ENCODE measurements at places on chromosomes 11 and 22.

DNA sequence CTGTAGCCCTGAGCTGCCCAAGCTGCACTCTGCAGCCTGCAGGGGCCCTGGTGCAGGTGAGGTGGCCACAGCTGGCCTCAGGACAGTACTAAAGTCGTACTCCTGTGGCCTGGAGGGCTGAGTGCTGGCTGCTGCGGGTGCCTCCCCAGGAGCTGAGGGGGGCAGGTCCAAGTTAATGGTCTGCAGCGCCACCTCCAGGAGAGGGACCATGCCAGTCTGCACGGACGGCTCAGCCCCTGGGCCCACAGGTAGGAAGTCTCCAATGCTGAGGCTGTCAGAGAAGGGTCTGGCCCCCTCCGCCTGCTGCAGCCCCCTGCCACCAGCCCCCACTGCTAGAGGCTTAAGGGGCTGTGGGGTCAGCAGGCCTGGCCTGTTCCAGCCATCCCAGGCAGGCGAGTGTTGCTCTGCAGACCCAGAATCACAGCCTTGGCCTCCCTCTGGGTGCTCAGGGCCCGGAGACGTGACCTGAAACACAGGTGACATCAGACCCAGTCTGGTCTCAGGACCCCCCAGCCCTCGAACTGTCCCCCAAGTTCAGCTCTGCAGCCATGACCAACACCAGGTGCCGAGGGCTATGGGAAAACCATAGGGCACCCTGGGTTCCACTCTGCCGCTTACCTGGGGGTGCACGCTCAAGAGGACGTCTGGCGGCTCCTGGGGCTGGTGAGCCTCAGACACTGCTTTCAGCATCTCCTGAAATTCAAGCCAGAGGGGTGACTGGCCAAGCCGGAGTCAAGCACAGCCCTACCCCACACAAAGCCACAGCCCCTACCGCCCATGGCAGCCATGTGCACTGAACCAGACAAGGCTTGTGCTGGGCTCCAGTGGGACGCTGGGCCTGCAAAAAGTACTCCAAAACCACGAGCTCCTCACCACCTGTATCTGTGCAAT is 20.8 kb downstream of the SELENOO start:
- no peak for DNase-seq

GRCh38 chr11:66373265-66373664 is 1.7 kb upstream of the SLC29A2 start:
- DNase-seq, result no peak

GRCh38 chr22:17729561-17729960 is 44.7 kb downstream of the BID start:
- DNase-seq, result no peak

DNA sequence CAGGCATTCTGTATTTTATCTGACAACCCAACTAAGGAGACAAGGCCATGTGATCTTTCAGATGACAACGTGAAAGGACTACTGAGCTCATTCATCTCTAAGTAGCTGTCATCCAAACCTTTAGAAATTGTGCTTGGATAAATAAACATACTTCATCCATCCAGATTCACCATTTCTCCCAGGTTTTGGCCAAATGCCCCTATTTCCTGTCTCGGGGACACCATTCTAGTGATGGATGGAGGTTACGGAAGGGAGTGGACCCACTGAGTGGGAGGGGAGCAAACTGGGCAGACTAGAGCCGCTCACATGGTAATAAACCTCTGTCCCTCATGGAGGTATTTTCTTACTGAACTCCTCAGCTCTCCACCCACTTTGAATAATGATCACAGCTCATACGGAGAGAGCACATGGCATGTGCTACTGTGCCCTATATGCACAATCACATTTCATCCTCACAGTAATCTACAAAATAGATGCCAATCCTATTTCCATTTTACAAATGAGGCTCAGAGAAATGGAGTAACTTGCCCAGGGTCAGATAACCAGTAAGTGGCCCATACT is 114.4 kb downstream of the SLC1A2 start:
- DNase-seq, result no peak

DNA sequence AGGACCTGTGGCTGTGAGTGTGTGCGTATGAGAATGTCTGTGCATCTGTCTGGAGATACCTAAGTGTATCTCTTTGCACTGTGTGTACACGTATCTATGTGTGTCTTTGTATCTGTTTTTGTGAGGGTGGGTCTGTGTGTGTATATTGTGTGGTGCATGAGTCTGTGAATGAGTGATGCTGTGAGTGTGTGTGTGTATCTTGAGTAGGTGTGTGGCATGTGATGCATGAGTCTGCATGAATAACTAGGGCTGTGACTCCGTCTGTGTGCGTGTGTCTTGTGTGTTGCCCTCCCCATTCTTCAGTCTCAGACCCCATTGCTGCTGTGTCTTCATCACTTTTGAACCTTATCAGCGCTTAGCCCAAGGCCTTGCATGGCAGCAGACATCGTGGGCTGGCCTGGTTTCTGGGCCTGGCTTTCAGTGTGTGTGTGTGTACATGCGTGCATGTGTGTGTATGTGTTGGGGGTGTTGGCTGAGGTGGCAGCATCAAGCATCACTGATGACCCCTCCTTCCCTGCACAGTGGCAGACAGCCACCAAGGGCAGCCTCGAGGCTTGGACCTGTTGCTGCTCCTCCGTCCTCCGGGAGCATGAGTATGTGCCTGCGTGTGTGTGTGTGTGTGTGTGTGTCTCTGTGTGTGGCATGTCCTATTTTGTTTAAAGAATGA is 1.4 kb downstream of the SGSM1 start:
- DNase-seq, result no peak

DNA sequence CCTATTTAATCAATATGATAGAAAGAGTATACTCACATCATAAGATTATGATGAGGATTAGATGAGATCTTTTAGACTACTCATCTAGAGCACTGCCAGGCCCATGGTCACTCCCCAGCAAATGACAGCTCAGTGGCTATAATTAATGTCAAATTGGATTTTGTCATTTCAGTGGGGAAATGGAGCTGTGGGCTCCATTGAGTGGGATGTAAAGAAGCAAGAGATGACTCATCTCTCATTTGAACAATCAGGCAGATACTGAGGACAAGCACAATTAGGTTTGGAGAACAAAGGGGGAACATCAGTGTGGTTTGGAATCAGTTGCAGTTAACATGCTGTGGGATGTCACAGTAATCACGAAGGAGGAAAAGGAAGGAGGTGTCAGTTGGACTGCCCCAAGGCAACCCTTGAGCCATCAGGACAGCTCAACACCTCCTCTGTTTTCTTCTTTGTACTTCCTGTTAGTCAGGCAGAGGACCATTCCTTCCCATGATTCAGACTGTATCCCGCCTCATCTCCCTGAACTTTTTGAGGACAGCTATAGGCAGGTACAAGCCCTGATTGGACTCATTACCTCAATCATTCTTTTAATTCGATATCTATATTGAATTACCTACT is 473.7 kb upstream of the ISX start:
- DNase-seq, result no peak

DNA sequence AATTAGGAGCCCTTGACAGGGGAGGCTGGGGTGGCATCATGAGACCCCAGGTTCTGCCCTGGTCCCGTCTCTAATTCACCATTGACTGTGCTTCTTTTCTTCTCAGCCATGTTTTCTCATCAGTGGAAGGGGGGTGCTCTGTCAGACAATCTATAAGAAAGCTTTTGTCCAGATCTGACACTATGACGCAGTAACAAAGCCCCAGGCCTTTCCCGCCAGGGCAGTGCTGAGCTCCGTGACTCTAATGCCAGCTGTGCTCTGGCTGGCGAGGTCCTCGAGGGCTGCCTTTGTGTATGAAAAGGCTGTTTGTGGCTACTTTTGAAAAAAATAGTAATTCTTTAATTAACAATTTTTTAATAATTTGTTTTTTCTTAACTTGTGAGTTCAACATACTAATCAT is 3.2 kb downstream of the CD6 start:
- peak; percentile 32 for DNase-seq

DNA sequence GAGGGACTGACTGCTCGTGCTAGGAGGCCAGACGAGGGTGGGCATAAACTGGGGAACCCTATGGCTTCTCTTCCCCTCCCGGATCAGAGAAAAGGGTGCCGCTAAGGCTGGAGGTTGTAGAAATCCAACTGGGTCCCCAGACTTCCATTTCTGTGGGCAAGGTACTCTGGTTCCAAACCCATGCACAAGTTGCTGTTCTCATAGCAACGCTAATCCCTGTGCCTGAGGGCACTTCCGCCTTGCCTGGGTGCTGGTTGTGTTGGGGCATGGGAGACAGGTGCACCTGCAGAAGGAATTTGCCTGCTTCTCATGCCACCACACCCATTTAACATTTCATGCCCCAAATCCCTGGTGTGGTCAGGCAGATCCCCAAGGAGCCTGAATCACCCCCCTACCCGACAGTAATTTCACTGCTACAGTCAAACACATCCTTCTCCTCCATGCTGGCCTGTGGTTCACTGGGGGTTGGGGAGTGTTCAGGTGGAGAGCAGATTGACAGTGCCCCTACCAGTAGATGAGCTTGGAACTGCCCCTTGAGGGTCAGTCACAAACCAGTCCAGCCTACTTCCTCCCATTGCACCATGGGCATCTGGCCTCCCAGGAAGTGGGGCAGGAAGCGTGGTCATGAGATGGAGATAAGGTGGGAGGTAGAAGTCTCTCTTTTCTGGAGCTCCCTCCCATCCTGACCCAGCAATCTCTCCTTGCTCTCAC is 1.2 kb downstream of the C2CD2L start:
- peak; percentile 67 for DNase-seq

DNA sequence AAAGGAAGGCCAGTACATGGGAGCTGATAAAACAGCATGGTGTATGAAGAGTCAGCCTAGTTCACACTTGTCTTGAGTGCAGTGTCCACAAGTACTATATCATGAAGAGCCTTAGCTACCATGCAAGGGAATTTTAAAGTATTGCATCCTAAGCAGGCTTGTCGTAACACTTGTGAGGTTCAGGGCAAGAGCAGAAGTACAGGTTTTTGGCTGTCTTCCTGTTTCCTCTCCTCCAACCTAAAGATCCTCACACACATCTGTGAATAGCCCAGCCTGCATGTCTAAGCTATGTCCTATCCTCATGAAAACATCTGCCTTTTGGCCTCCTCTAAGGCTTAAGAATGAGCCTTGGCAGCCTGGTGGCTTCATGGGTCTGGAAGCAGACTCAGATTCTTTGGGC is 34.6 kb upstream of the TMEM123 start:
- DNase-seq, result no peak

DNA sequence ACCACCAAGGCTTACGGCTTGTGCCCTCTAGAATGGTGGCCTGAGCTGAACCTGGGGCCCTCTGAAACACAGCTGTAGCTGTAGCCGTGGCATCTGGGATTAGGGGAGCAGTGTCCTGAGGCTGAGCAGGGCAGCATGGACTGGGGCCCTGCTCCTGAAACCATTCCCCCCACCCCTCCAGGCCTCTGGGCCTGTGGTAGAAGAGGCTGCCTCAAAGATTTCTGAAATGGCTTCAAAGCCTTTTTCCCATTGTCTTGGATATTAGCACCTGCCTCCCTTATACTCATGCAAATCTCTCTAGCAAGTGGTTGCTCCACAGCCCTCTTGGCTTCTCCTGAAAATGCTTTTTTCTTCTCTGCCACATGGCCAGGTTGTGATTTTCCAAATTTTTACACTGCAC is 106.9 kb downstream of the CTNND1 start:
- DNase-seq, result no peak

DNA sequence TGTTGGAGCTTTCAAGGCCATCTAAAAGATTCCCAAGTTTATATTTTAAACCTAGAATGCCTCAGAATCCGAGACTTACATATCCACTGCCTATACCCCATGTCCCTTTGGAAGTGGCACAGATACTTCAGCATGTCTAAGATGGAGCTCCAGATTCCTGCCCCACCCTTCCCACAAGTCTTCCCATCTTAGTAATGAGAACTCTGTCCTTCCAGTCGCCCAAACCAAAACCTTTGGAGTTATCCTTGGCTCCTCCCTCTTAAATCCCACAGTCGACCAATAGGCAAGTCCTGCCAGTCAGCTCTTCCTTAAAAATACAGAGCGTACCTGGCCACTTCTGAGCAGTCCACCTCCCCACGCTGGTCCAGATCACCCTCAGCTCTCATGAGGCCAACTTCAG is 4.3 kb downstream of the POLD4 start:
- no peak for DNase-seq

DNA sequence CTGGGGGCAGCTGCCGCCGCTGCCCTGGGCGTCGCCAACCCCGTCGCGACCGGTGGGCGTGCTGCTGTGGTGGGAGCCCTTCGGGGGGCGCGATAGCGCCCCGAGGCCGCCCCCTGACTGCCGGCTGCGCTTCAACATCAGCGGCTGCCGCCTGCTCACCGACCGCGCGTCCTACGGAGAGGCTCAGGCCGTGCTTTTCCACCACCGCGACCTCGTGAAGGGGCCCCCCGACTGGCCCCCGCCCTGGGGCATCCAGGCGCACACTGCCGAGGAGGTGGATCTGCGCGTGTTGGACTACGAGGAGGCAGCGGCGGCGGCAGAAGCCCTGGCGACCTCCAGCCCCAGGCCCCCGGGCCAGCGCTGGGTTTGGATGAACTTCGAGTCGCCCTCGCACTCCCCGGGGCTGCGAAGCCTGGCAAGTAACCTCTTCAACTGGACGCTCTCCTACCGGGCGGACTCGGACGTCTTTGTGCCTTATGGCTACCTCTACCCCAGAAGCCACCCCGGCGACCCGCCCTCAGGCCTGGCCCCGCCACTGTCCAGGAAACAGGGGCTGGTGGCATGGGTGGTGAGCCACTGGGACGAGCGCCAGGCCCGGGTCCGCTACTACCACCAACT is 1.0 kb downstream of the FUT4 start:
- no peak for DNase-seq

GRCh38 chr22:28116219-28116673 is 197.2 kb upstream of the PITPNB start:
- no peak for DNase-seq

DNA sequence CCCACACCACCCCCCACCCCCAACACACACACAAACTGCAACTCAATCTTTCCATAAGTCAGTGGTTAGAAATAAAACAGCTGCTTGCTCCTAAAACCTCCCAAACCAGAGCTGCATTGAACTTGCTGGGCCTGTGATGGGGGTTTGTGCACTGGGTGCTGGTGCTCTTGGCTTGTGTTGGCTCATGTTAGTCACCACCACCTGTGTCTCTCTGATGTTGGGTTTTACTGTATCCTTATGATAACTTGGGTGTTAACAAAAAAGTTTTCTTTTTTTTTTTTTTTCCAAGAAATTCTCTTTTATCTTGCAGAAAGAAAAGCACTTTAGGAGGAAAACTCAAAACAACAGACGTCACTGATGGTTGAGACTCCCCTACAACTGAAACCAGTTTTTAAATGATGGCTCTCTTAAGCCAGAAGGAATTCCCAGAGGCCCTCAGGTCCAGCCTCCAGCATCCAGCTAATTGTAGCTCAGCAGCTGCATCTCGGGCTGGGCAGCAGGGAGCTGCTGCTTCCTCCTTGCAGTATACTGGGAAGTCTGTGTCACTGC is 79.9 kb upstream of the DRD2 start:
- DNase-seq, result no peak

- DNase-seq, result no peak
These were observed 16.8 kb upstream of the TMEM184B start for GRCh38 chr22:38289583-38290082.

GRCh38 chr22:31635638-31636306 is 26.2 kb downstream of the PISD start:
- no peak for DNase-seq

GRCh38 chr11:114785820-114786219 is 107.5 kb downstream of the NXPE2 start:
- no peak for DNase-seq

- DNase-seq, result no peak
These were observed 809.1 kb downstream of the BRD1 start for GRCh38 chr22:49018601-49019000.

GRCh38 chr11:124633355-124633754 is 10.7 kb downstream of the TBRG1 start:
- DNase-seq, result no peak

GRCh38 chr22:48982321-48982905 is 845.3 kb downstream of the BRD1 start:
- DNase-seq, result no peak

Data from activated naive CD4-positive, alpha-beta T cell treated with anti-CD3 and anti-CD28 coated beads, Interleukin-2, amount 10 ng/mL, durations not matched to agents 7 days and 5 days (primary cell).